ENCODE measurements at places on chromosomes 2 and 18. TPM values are rescaled to one million over a fixed set of nuclear protein-coding genes. Genes with fewer than 3 reads are reported as not detected.

GRCh38 chr2:235663875-235664274, 170.0 kb downstream of the AGAP1 start:
- no peak for DNase-seq

GRCh38 chr2:212939777-212940531, 211.5 kb downstream of the IKZF2 start:
- DNase-seq = peak; percentile 34

GRCh38 chr2:118421648-118422047, 333.4 kb downstream of the INSIG2 start:
- no peak for DNase-seq

KLHL30 gene
- total RNA-seq = not detected

GRCh38 chr2:96890726-96891385, 21.0 kb upstream of the SEMA4C start:
- DNase-seq = no peak

SP9 gene
- total RNA-seq = not detected

DNA sequence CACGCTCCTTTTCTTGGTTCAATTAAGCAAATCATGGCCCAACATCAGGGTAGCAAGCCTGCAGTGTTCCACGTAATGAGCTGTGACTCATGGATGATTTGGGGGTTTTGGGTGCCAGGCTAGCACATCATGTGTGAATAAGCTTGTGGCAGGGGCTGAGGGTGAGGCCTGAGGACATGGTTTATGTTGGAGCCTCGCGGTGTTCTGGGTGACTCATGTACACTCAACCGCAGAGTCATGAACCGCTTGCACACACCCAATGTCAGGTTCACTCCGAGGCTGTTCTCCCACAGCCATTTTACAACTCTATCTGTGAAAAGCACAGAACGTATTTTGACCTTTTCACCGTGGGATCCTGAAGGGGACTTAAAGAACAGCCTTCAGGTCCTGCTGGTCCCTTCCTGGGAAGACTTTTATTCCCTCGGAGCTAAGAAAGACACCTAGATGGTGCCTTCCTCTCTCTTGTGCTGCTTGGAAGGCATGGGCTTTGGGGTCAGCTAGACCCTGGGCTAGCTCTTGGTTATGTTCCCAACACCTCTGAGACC, 139.9 kb upstream of the ZEB2 start:
- no peak for DNase-seq

- DNase-seq = no peak
Measured at GRCh38 chr2:85497944-85498630, 40.9 kb upstream of the MAT2A start.

SPP2 gene
- not detected for total RNA-seq

FAP gene
- not detected for total RNA-seq

GAREM1 gene
- total RNA-seq = 5.2 TPM

DNA sequence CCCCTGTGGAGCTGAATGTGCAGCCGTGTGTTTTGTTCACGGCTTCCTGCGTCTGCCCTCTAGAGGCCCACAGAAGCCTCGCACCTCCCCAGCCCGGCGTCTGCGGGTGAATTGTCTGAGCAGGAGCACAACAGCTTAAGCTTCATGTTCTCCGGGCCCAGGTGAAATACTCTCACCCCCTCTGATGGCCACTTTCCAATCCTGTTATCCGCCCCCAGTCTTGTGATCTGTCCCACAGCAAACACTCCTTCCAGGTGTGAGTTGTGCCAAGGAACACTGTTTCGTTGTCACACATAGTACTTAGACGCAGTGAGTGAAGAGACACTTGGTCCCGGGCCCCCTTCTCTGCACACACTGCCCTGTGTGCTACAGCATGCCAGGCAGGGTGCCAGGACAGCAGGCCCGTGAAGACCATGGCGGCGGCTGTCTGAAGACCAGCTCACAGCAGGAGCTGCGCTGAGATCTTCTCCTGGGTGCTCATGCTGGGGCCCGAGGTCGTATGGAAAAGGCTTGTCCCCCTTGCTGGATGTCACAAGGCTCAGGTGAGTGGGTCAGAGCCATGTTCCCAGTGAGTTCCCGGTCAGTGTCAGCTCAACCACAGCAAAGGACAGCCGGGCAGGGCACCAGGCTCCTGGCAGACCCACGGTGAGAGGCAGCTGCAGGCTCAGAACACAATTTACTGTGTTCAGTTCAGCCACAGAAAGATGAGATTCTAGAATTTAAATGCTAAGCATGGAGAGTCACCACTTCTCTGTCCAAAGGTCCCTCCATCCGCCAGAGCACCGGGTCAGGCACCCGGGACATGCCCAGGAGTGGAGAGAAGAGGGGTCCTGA, 6.8 kb upstream of the PXDN start:
- DNase-seq = peak; percentile 88

MDH1B gene
- total RNA-seq = 1.3 TPM

ERMN gene
- 0.29 TPM for total RNA-seq

SERPINB4 gene
- 4.3 TPM for total RNA-seq

DNA sequence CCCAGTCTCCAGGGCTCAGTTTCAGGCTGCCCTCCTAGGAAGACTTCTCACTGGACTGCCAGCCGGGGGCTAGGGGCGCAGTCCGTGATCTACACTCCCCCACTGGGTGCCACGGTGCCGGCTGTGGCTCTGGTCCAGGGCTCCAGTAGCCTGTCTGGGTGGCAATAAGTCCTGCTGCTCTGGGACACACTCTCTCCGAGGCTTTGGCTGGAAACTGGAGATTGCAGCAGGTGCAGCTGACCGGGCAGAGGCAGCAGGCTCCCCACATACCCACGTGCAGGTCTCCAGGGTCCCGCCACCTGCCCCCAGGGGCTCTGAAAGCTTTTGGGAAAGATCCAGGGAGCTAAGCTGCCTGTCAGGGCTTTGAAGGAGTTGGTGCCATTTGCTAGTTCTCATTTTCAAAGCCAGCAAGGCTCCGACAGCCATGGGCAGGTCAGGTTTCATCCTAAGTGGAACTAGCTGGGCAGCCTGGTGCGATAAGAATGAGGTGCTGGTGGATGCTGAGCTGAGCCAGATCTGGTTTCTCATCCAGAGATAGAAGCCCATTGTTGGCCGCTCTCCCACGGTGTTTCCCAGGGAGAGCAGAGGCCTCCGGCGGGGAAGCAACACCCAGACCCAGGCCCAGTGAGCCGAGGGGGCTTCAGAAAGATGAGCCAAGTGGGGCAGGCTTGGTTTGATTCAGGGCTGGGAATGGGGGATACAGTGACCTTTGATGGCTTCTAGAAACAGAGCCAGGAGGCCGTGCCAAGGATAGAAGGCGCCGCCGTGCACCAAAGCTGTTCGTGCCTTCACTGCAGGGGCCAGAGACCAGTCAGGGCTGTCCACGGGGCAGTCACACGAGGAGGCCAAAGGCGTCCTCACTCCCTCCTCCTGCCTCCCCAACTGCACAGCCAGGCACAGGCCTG, 141.7 kb upstream of the GPC1 start:
- no peak for DNase-seq

GRCh38 chr2:164710837-164711765, 89.8 kb upstream of the GRB14 start:
- no peak for DNase-seq

Data from H9 (cell line).